Activated T-cell treated with anti-CD3 and anti-CD28 coated beads for 48 hours (primary cell): ENCODE measurements at places on chromosomes 5 and 9.

DNA sequence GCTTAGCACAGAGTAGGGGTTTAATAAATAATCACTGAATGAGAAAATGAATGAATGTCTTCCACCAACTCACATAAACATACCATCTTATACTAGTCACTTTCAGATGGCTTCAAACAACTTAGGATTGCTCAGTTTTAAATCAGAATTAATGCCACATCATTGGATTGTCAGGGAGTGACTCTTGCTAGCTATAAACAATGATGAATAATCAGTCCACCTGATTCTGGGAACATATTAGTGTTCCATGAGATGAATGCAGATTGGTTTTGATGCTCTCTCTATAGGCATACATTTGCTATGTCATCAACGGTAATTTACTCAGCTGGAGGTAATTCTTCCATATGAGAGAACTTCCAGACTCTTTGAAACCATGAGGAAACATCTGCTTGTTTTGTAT, 97.4 kb downstream of the CDH9 start:
- no peak for DNase-seq

DNA sequence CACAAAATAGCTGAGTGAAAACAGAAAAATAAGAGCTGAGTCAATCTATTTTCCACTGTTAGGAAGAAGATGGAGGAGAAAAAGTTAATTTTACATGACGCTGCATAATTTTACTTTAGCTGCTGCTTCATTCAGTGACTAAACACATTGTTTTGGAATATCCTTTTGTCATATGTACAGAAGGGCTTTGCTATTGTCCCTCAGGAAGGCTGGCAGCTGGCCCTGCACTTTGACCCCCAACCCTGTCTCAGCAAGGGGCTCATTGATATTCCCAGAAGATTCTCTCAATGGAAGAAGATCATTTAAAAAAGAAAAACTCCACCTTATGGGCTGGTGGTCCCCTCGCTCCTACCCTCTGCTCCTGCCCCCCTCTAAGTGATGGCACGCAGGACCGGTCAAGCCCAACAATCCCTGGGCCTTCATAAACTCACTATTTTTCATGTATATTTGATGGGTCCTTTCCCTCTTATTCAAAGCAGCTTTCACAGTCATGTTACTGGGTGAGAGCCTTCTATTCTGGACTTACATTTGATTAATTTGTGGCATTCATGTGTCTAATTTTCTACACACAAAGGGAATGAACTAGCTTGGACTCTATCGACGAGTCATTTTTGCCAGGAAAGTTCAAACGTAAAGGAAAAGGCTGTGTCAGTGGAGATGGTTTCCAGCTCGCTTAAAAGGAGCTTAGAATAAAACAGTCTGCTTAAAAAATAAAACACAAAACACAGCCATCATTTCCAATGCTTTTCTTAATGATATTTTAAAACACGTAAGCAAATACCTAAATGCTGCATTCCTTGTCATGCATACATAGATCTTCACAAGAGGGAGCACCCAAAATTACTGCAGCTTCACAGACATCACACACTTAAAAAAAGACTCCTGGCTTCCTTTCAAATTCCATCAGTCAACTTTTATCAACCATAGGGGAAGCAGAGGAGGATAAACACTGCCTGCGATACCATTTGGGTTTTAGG, 104.7 kb downstream of the EFNA5 start:
- no peak for DNase-seq

GRCh38 chr5:24805230-24805629, 160.5 kb upstream of the CDH10 start:
- no peak for DNase-seq

DNA sequence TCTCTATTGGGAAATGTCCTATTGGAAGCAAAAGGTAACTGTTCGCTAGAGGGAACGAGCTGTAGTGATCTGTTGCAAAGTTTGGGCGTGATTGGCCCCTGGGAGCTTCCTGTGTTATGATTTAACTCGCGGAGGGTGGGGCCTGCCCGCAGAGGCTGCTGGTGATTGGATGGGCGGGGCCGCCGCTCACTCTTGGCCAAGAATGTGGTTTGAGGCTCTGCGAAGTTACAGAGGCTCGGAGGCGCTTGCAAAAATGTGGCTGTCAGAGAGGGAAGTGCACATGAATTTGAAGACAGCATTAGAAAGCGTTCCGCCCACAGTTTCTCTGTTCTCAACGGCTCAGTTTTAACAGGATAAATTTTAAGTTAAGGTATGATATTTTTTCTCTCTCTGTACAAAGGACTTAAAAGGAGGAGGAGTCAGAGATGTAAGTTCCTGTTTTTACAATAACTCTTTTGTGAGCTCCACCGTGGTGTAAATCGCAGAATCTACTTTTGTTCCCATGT, 46.9 kb downstream of the CNTRL start:
- DNase-seq = peak; percentile 92
